Small intestine (tissue), 16 donors: ENCODE measurements at places on chromosomes 13 and 19. TPM values are rescaled to one million over a fixed set of nuclear protein-coding genes. Genes with fewer than 3 reads are reported as not detected.

The SCN1B gene
- 10.1 TPM for polyA plus RNA-seq

The ACP7 gene
- polyA plus RNA-seq: 2.9 TPM

The LRRC25 gene
- polyA plus RNA-seq: 3.6 TPM

The TEX26 gene
- not detected for polyA plus RNA-seq

The TGFBR3L gene
- not detected for polyA plus RNA-seq

The ANGPTL8 gene
- polyA plus RNA-seq: not detected

The ZNF793 gene
- polyA plus RNA-seq: 0.22 TPM

The NPAS1 gene
- polyA plus RNA-seq: 0.24 TPM

The NFILZ gene
- not detected for polyA plus RNA-seq

The NAPSA gene
- polyA plus RNA-seq: 7.0 TPM

The CEACAM4 gene
- not detected for polyA plus RNA-seq

The RNF17 gene
- polyA plus RNA-seq: 0.12 TPM

The LRP3 gene
- 2.0 TPM for polyA plus RNA-seq

The ZNF541 gene
- polyA plus RNA-seq: not detected

The REXO1 gene
- 22.7 TPM for polyA plus RNA-seq

The IRS2 gene
- 6.2 TPM for polyA plus RNA-seq

The FGF9 gene
- 0.42 TPM for polyA plus RNA-seq

The CGB1 gene
- not detected for polyA plus RNA-seq

The NKG7 gene
- 6.2 TPM for polyA plus RNA-seq

The SMIM24 gene
- 1,947 TPM for polyA plus RNA-seq

The PLVAP gene
- polyA plus RNA-seq: 4.3 TPM

The DNAAF3 gene
- not detected for polyA plus RNA-seq

The REEP6 gene
- polyA plus RNA-seq: 279 TPM

The MCEMP1 gene
- polyA plus RNA-seq: 0.45 TPM

The ZNF66 gene
- polyA plus RNA-seq: 5.0 TPM

The TM9SF2 gene
- polyA plus RNA-seq: 35.6 TPM
